ENCODE measurements at places on chromosomes 3 and 15.

DNA sequence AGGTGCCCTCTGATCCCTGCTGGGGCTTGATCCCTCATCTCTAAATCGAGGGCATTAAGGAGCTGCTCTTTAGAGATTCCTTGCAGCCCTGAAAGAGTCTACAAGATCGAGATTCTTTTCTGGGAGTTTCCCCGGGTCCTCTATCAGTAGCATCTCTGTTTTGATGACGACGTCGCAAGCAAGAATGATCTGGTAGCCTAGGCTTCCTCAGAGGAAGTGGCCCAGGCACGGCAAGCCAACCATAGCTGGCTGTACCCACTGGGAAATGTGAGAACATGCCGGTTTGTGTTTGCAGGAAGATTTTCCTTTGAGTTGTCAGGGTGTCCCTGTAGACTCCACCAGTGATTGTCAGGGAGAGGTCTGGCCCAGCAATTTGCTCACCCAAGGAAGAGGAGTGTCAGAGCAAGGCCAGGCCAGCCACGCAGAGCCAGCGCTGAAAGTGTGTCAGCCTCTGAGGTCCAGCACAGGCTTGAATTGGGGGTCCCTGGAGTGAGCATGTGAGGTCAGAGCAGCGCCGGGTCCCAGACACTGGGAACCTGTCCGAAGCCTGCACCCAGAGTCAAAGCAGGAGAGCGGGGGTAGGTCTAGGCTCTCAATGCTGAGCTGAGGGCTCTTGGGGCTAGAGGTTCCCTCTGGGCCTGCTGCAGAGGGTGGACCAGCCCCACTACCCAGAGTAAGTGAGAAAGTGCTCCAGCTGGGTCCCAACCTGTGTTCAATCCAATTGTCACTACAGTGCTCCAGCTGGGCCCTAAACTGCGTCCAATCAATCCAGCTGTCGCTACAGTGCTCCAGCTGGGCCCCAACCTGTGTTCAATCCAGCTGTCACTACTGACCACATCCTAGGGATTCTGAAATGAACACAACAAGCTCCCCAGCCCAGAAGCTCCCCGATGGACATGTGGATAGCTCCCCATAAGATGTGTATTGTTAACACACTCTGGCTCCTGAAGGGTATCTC is 95.7 kb downstream of the CHDH start:
- DNase-seq = no peak

DNA sequence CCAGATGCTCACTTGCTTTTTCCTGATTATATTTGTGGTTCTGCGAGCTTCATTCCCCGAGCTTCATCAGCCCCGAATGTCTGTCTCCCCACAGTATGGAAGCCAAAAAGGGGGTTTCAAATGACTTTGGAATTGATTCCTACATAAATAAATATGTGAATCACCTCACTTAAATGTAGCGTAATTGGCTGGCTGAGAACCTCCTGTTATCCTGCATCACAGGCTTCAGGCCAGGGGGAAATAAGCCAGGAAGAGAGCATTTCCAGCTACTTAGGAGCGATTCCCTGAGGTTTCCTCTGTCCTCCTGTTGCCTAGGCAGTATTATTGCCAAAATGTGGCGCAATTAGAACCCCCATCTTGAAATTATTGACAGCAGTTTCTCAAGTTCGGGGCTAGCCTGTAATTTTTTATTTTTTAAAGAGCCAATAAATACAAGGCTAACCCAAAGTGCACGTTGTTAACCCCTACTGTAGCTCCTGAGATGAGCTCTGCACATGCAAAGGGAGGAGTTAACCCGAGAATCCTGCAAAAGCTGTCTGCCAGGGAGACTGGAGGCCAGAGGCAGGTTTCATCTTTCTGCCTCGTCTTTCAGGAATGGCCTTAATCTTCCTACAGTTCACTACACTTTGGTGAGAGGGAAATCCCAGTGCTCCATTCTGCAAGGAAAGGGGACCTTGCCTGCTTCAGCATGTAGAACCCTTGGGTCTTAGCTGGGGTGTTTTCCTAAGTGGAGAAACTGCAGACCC is 148.2 kb downstream of the ADAMTS9 start:
- no peak for DNase-seq

DNA sequence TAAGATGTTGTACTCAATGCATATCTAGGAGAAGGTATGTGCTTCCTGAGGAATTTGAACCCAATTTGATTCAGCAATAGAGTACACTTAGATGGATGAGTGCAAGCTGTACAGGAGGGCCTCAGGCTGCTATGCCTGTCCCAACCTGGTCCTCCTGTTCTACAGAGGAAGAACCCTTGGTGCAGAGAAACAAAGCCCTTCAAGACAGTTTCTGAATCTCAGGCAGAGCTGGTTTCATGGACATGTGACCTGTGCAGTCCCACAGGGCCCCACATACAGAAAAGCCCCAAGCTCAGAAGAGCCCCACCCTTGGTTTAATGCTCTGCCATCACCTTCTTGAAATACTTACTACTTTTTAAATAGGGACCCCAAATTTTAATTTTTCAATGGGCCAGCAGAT is 15.3 kb downstream of the FOXP1 start:
- no peak for DNase-seq

DNA sequence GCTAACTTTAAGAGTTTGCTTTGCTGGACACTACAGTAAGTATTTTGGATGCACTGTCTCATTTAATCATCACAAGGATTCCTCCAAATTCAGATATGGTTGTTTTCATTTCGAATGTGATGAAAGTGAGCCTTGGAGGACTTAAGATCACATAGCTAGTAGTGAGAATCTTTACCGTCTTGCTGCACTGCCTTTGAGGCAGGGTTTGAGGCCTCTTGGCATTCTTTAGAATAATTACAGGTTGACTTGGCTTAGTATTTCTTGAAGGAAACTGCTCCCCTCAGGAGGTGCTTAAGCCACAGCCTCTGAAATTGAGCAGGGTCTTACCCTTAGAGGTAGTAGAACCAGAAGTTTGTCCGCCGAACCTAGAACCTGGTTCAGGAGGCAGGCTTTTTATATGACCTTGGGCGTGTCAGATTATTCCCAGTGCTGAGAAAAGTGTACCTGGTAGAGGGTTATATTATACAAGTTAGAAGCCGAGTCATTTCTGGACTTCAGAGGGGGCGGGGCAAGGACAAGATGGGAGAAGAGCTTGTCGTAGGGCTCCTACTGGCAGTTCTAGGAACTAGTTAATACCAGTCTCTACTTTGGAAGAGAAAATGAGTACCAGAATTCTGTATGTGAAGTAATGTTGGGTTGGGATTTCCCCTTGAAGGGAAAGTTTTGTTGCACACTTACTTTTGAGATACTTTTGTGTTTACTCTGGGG is 1.1 kb downstream of the TFG start:
- DNase-seq = no peak

DNA sequence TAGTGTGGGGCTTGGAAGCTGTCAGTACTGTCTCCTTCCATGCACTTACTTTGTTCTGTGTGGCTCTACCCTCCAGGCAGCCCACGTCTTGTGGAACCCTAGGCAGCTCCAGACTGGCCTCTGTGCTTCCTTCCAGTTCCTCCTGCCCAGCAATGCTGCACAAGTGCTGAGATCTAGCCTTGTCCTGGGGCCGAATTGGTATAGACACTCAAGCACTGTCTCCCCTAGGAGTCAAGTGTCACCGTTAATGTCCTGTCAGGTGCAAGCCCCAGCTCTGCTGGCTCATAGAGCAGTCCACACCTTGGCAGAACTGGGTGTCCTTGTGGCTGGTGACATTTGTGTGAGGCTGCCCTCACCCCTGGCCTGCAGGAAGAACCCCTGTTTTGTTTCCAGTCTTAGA is 130.1 kb downstream of the EEFSEC start:
- DNase-seq = no peak

- no peak for DNase-seq
These were observed 20.9 kb downstream of the CXCR6 start for GRCh38 chr3:45964139-45964538.

GRCh38 chr15:99307735-99308134 is 56.5 kb downstream of the LRRC28 start:
- no peak for DNase-seq

GRCh38 chr15:67188551-67189218 is 65.8 kb downstream of the AAGAB start:
- DNase-seq = peak; percentile 66

DNA sequence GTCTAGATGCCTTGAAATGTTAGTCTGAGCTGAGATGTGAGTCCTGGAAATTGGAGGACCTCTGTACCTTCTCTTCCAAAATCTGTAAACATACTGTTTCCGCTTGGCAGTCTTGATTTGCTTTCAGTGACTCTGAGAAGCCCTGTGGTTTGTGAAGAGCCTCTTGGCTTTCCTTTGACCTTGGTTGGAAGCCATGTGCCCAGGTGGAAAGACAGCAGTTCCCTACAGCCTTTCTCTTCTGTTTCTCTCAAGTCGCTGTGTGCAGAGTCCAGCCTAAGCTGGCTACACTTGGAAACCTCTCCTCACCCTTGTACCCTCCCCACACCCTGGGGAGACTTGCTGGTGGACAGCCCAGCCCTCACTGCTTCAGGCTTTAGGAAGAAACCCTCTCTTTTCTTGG is 129.8 kb upstream of the CTDSPL start:
- no peak for DNase-seq

GRCh38 chr15:65067645-65068402 is at the start of gene RASL12:
RASL12 (minus strand) TSS chr15:65067991; CDS start chr15:65067835, 156 bp downstream.
- no peak for DNase-seq

- DNase-seq = no peak
These were observed 494.5 kb upstream of the PDZRN3 start for GRCh38 chr3:74119221-74119620.

- no peak for DNase-seq
These were observed 57.8 kb downstream of the IMPG2 start for GRCh38 chr3:101262393-101263240.

GRCh38 chr15:39669661-39670060 is 88.8 kb downstream of the THBS1 start:
- no peak for DNase-seq

DNA sequence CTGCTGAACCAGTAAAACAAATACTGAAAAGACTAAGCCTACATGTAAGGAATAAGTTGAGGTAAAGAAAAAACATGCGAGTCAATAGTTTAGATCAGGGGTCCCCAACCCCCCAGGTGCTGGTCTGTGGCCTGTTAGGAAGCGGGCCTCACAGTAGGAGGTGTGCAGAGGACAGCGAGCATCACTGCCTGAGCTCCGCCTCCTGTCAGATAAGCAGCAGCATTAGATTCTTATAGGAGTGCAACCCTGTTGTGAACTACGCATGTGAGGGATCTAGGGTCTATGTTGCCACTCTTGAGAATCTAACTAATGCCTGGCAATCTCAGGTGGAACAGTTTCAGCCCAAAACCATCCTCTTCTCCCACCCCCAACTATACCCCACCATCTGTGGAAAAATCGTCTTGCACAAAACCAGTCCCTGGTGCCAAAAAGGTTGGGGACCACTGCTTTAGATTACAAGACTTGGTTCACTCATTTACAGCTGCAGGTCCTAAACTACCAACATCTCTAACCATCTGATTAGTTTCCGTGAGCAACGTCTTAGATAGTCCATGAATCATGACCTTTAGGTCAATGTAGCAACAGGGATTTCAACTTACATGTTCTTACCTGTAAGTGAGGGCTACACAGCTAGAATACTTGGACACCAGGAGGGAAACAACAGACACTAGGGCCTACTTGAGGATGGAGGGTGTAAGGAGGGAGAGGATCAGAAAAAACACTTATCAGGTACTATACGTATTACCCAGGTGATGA is 66.7 kb downstream of the TRANK1 start:
- DNase-seq = no peak

GRCh38 chr15:43511012-43511885 is 6.2 kb upstream of the MAP1A start:
- DNase-seq = no peak

All from tibial artery (tissue), 4 donors.